Stomach (tissue), 19 donors: ENCODE measurements at places on chromosomes 12 and 14. TPM values are rescaled to one million over a fixed set of nuclear protein-coding genes. Genes with fewer than 3 reads are reported as not detected.

Gene TBC1D30
- total RNA-seq: 41.1 TPM

Gene PTPRB
- total RNA-seq: 13.0 TPM

Gene ZNF384
- total RNA-seq: 207 TPM

Gene TPH2
- not detected for total RNA-seq

Gene TCL1B
- 0.37 TPM for total RNA-seq

Gene FOXN4
- not detected for total RNA-seq

DNA sequence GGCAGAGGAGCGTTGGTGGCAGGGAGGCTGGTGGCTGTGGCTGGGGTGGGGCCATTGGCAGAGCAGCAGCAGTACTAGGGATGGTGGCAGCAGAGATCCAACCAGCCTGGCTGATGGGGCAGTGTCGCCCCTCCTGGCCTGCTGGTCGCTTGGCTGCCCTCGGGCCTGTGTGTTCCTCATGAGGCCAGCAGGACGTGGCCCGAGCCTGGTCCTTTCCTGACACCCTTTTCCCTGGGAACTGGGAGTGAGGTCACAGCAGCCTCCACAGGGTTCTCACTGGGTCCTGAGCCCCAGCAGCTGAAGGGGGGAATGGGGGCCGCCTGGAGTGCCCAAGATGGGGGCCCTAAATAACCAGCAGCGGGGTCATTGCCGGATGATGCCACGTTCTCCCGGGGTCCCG is 46.1 kb downstream of the KIF26A start:
- H3K36me3 ChIP-seq: no peaks in the 10 kb centered on the region
- peak overlapping the region; percentile 43 for H3K27ac ChIP-seq
- no peaks in the 10 kb centered on the region for H3K4me1 ChIP-seq
- DNase-seq: no peak
- no peaks in the 10 kb centered on the region for H3K27me3 ChIP-seq

GRCh38 chr14:59882957-59883356 is 12.4 kb upstream of the RTN1 start:
- no peak for DNase-seq
- no peaks in the 10 kb centered on the region for H3K27me3 ChIP-seq
- no peaks in the 10 kb centered on the region for H3K4me1 ChIP-seq
- H3K36me3 ChIP-seq: no peaks in the 10 kb centered on the region
- H3K4me3 ChIP-seq: no peak overlapping the region

GRCh38 chr14:63308723-63309317 is 9.9 kb downstream of the GPHB5 start:
- H3K4me1 ChIP-seq: no peaks in the 10 kb centered on the region
- no peaks in the 10 kb centered on the region for H3K27me3 ChIP-seq
- H3K36me3 ChIP-seq: no peaks in the 10 kb centered on the region

GRCh38 chr12:66309606-66310005 is 7.3 kb downstream of the HELB start:
- no peak for DNase-seq
- H3K36me3 ChIP-seq: no peaks in the 10 kb centered on the region
- peaks cover 4% of the 10 kb centered on the region for H3K4me1 ChIP-seq
- no peak overlapping the region for H3K27ac ChIP-seq

DNA sequence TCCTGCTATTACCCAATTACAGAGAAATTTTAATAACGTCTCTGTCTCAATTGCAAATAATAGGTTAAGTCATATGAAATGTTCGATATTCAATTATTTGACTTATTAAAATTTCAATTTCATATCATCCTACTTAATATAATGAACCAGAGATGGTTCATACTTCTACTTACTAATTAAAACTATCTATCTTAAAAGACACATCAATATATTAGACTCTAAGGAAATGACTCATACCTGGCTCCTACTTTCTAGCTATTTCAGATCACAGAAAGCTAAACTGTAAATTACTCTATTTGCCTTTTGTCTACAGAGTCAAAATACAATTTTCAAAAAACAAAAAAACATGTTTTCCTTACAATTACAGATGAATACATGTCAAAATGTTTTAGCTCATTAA is 99.6 kb downstream of the CAPZA3 start:
- H3K36me3 ChIP-seq: no peaks in the 10 kb centered on the region
- H3K27me3 ChIP-seq: no peaks in the 10 kb centered on the region
- no peaks in the 10 kb centered on the region for H3K4me1 ChIP-seq
- H3K4me3 ChIP-seq: no peak overlapping the region

DNA sequence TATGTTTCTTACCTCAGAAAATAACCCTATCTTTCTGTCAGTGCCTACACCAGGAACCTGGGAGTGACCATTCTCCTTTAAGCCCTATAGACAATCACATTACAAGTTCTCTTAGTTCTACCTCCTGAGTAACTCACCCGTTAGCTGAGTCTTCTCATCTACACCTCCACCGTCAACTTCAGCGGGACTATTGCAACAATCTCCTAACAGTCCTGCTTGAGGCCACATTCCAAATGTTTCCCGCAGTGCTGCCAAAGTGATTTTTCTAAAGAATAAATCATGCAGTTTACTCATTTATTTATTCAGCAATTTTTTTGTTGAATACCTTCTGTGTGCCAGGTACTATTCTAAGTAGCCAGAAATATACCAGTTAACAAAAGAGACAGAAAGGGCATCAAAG is 285.0 kb upstream of the GRIP1 start:
- no peak overlapping the region for H3K27ac ChIP-seq
- DNase-seq: no peak
- no peak overlapping the region for H3K4me3 ChIP-seq
- H3K4me1 ChIP-seq: no peaks in the 10 kb centered on the region

DNA sequence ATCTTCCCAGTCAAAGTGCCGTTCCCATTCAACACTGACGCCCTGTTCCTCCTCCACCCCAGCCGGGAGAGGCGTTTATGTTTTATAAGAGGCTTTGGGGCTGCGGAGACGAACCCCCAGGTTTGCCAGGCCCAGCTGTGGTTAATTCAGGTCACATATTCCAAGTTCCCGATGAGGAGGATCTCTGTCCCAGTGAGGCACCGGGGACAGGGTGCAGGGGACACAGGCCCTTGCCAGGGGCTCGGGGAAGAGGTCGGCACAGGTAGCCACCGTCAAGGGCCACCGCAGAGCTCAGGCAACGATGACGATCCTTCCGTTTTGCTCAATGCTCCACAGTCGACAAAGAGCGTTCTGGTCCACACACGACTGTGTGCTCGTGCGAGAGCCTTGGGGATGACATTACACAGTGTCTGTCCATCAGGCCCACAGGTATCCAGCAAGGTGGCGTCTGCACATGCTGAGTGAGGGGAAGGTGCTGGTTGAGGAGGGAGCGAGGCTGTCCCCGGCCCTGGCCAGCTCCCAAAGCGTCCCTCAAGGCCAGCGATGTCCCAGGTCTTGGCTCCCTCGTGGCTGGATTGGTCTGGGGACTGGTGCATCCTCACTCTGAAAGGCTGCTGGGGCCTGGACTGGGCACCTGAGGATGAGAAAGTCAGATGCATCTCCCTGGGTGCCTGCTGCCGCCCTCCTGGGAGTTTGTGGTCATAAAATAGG is 189.2 kb upstream of the C14orf180 start:
- H3K4me1 ChIP-seq: peaks cover 2% of the 10 kb centered on the region
- no peak for DNase-seq
- no peaks in the 10 kb centered on the region for H3K27me3 ChIP-seq
- no peak overlapping the region for H3K27ac ChIP-seq
- no peak overlapping the region for H3K4me3 ChIP-seq

DNA sequence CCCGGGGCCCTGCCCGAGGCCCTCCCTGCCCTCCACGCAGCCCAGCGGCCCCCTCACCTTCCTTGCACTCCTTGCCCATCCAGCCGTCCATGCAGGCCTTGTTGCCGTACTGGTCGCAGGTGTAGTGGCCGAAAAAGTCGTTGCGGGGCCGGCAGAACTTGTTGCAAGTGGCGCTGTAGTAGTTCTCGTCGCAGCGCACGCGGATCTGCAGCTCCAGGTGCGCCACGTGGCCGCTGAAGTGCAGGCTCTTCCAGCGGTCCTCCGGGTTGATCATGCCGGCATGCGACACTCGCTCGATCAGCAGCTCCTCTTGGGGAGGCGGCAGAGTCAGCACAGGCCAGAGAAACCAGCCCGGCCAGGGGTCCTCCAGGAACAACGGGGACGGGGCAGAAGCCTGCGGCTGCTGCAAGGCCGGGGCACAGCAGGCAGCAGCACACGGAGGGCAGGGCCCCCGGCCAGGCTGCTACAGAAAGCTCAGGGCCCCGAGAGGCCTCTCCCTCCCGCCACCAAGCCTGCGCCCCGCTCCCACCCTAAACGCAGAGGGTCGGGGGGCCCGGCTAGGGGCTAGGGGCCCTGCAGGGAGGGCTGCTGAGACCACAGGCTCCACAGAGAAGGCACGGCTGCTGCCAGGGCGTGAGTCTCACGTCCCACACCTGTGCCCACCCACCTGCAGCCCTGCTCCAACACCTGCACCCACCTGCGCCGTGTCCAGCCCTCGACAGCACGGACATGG is 12.7 kb downstream of the JAG2 start:
- H3K27me3 ChIP-seq: no peaks in the 10 kb centered on the region
- no peak overlapping the region for H3K4me3 ChIP-seq
- no peak for DNase-seq
- H3K4me1 ChIP-seq: no peaks in the 10 kb centered on the region

- H3K27ac ChIP-seq: no peak overlapping the region
- H3K27me3 ChIP-seq: no peaks in the 10 kb centered on the region
- H3K36me3 ChIP-seq: peaks cover 26% of the 10 kb centered on the region
- H3K4me1 ChIP-seq: peaks cover 4% of the 10 kb centered on the region
Measured at GRCh38 chr12:122032580-122032979, 10.9 kb downstream of the BCL7A start.

GRCh38 chr14:95548328-95548929 is 13.6 kb downstream of the GLRX5 start:
- peaks cover 15% of the 10 kb centered on the region for H3K36me3 ChIP-seq
- H3K27me3 ChIP-seq: no peaks in the 10 kb centered on the region
- no peak for DNase-seq
- no peak overlapping the region for H3K27ac ChIP-seq

DNA sequence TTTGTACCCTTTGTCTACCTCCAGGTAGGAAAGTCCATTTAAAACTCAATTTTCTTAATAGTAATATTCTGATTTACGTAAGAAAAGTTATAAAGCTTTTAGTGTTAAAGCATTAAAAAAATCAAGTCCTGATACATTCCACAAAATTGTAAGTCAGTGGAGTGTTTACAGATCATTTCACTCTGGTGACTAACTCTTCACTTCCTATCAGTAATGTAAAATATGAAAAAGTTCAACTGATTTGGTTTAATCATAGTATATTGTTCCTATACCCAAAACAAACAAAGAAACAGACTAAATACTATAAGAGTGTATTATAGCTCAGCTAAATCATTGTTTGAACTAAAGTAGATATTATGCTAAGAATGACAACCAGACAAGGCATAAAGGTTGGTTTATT is 85.9 kb downstream of the VEZT start:
- no peak for DNase-seq
- H3K36me3 ChIP-seq: peaks cover 33% of the 10 kb centered on the region
- no peaks in the 10 kb centered on the region for H3K4me1 ChIP-seq
- H3K27me3 ChIP-seq: no peaks in the 10 kb centered on the region
- no peak overlapping the region for H3K27ac ChIP-seq

DNA sequence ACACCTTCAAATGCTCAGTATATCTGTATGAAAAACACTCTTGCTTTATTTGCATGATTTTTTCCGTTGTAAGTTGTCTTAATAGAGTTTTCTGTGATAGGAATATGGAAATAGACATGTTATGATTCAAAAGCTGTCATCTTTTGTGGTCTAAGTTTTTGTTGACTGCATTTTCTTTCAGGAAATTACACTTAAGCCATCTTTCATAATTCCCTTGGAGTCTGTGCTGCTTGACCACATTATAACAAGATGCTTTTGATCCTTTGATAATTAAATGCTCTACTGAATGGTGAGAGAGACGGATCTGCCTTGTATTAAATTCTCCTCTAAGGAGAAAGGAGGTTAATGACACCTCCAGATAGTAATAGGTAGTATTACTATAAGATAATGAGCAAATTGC is 272.8 kb upstream of the DAAM1 start:
- H3K36me3 ChIP-seq: no peaks in the 10 kb centered on the region
- H3K4me1 ChIP-seq: no peaks in the 10 kb centered on the region
- no peak overlapping the region for H3K27ac ChIP-seq
- H3K4me3 ChIP-seq: no peak overlapping the region

DNA sequence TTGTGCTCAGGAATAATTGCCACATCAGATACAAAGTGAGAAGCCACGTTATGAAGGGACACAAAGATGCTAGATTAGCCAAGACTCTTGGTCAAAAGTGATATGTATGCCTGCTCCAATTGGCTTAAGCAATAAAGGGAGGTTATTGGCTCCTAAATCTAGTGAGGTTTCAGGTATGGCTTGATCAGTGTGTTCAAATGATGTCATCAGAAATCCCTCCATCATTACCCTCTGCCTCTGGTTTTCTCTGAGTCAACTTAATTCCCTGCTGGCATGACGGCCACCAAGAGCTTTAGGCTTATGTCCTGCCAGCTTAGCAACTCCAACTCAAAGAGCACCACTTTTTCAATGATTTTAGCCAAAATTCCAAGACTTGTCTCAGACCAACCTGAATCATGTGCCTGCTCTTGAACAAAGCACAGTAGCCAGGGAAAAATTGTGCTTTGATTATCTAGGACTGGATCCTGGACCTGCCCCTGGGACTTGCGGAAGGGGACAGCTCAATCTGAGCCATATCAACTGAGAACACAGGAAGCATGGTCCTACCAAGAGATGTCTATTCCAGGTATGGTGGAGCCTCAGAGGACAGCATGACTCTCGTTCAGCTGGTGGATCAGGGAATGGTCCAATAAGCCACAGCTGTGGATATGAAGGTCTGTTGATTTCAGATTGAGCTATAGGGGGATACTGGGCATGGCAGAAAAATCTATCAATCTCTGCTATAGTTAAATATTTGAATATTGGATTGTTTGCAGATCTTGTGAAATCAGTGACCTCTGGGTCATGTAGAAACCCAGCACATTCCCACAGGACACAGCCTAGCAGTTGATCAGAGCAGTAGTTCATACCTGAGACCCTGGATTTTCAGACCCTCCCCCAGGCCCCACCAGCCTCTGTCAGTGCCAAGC is 16.1 kb upstream of the P2RX7 start:
- DNase-seq: peak; percentile 25
- H3K4me3 ChIP-seq: no peak overlapping the region
- H3K36me3 ChIP-seq: no peaks in the 10 kb centered on the region

DNA sequence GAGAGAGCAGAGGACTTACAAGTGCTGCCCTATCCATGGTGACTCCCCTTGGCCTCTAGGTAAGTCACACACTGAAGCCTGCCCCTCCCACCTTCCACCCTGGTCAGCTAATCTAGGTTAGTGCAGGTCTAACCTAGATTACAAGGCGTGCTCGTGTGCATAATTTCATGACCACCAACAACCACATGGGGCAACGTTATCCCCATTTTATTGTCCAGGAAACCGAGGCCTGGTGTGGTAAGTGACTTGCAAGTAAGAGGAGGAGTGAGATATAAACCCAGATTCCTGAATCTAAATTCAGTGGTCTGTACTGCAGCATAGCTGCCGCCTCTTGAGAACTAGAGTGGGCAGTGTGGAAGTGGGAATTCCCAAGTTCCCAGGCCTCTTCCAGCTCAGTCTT is 171.1 kb downstream of the DAD1 start:
- DNase-seq: no peak
- no peak overlapping the region for H3K27ac ChIP-seq
- H3K36me3 ChIP-seq: no peaks in the 10 kb centered on the region
- H3K4me3 ChIP-seq: no peak overlapping the region
- H3K4me1 ChIP-seq: no peaks in the 10 kb centered on the region
- no peaks in the 10 kb centered on the region for H3K27me3 ChIP-seq

- peak overlapping the region; percentile 75 for H3K27ac ChIP-seq
- H3K27me3 ChIP-seq: no peaks in the 10 kb centered on the region
- H3K36me3 ChIP-seq: peaks cover 4% of the 10 kb centered on the region
- H3K4me1 ChIP-seq: peaks cover 67% of the 10 kb centered on the region
- DNase-seq: no peak
Measured at GRCh38 chr14:68961781-68962584, 17.1 kb downstream of the ACTN1 start.

- H3K27ac ChIP-seq: peak overlapping the region; percentile 83
- H3K27me3 ChIP-seq: no peaks in the 10 kb centered on the region
- peaks cover 62% of the 10 kb centered on the region for H3K4me1 ChIP-seq
- H3K4me3 ChIP-seq: no peak overlapping the region
Measured at GRCh38 chr14:69042299-69042698, 63.2 kb upstream of the ACTN1 start.
